Occipital lobe (tissue), 3 donors: ENCODE measurements at places on chromosomes 2 and 18.

- DNase-seq: no peak
These were observed 760 bp upstream of the STON1 start for GRCh38 chr2:48529194-48529593.

DNA sequence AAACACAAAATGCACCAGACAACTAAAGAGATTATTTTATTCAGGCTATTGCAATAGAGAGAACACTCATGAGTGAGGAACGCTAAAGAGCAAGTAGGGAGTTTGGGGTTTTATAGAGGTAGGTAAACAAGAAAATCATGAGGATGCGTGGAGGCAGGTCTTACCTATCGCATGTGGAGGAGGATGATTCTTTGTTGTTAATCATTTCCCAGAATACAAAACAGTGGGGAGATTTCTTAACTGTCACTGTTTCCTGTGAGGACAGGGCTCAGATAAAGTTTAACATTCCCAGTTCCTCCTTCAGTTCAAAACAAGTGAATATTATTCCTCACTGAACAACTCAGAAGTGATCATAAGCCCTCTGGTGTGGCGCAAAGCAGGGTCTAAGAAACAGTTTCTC lies 156.1 kb upstream of the MGAT5 start:
- DNase-seq: no peak

GRCh38 chr2:126975671-126976655 lies 77.3 kb downstream of the TEX51 start:
- no peak for DNase-seq

- no peak for DNase-seq
These were observed 677.0 kb upstream of the FANCL start for GRCh38 chr2:58918141-58918540.

DNA sequence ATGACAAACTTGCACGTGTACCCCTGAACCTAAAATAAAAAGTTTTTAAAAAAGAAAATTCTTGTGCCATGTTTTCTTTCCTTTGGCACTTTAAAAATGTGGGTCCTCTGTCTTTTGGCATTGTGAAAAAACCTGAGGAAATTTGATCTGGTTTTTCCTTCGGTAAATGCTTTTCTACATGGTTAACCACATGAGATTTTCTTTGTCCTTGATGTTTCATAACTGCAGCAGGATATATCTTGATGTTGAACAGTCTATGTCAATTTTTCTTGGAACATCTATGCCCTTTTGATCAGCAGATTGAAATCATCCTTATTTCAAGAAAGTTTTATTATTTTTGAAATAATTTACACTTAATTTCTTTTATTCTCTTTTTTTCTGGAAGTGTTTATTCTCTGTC lies 109.1 kb downstream of the TMEM17 start:
- DNase-seq: no peak
